ENCODE measurements at places on chromosomes 13 and 19.

DNA sequence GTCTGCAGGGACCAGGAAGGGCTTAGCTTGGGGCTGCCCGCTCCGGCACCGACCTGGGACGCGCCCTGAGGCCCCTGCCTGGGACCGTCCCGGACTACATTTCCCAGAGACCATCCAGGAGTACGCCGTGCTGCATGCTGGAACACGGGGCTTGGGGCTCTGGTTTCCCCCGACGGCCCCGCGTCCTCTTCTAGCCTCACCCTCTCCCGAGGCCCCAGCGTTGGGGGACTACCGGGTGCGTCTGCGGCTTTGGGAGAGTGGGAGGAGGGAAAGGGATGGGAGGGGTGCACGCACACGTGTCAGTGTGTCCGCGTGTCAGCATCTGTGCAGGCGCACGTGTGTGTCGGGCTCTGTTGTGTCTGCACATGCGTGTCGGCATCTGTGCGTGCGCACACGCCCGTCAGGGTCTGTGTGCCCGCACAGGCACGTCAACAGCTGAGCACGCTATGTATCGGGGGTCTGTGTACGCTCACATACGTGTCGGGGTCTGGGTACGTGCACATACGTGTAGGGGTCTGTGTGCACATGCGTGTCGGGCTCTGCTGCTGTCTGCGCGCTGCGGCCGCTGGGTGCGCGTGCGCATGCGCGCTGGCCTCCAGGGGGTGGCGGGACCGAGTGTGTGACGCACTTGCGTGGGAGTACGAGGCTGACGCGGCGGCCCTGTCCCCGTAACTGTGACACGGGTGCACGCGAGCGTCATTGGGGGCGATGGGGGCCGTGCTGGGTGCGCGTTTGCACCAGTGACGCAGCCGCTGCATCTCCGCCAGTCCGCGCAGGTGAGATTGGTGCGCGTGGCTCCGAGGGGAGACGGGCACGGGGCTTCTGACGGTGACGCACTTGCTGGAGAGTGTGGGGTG lies at the start of gene ZNF331:
TSS of gene ZNF331 (plus strand) at position 625 of the 857 bp plus-strand sequence. CDS start 31,232 bp downstream, outside the sequence.
- DNase-seq, result peak; percentile 91

DNA sequence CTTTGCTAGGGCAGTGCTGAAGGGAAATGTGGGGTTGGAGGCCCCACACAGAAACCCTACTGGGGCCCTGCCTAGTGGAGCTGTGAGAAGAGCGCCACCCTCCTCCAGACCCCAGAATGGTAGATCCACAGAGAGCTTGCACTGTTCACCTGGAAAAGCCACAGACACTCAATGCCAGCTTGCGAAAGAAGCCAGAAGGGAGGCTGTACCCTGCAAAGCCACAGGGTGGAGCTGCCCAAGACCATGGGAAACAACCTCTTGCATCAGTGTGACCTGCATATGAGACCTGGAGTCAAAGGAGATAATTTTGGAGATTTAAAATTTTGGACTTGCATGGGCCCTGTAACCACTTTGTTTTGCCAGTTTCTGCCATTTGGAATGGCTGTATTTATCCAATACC lies 615.4 kb upstream of the MIR17HG start:
- DNase-seq, result no peak

- DNase-seq, result no peak
Measured at GRCh38 chr13:46526100-46526735, 26.8 kb upstream of the LRCH1 start.

- no peak for DNase-seq
Measured at GRCh38 chr13:34749046-34749445, 193.0 kb upstream of the NBEA start.

- no peak for DNase-seq
Measured at GRCh38 chr19:6813659-6814058, 41.2 kb downstream of the VAV1 start.
